ENCODE measurements at places on chromosomes 11 and 22.

DNA sequence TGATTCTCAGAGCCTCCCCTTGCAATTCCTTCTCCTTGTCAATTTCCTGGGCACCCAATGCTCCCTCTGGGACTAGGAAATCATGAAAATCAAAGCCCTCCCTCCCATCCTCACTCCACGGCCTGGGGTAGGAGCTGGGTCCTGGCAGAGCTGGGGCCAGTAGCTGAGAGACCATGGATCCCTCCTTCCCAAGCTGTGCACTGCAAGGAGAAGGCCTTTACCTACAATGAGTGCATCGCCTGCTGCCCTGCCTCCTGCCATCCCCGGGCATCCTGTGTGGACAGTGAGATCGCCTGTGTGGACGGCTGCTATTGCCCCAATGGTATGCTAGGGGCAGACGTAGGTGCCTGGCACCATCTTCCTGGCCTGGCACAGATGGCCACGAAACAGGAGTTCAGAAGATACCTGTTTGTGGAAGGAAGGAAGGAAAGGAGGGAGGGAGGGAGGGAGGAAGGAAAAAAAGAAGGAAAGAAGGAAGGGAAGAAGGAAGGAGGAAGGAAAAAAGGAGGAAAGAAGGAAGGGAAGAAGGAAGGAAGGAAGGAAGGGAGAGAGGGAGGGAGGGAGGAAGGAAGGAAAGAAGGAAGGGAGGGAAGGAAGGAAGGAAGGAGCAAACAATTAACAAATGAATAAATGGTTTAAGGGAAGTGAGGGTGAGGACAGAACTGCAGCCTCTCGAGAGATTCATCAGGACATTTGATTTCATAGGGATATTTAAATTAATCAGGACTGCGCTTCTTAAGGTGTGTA is 12.5 kb downstream of the OTOG start:
- DNase-seq: no peak

DNA sequence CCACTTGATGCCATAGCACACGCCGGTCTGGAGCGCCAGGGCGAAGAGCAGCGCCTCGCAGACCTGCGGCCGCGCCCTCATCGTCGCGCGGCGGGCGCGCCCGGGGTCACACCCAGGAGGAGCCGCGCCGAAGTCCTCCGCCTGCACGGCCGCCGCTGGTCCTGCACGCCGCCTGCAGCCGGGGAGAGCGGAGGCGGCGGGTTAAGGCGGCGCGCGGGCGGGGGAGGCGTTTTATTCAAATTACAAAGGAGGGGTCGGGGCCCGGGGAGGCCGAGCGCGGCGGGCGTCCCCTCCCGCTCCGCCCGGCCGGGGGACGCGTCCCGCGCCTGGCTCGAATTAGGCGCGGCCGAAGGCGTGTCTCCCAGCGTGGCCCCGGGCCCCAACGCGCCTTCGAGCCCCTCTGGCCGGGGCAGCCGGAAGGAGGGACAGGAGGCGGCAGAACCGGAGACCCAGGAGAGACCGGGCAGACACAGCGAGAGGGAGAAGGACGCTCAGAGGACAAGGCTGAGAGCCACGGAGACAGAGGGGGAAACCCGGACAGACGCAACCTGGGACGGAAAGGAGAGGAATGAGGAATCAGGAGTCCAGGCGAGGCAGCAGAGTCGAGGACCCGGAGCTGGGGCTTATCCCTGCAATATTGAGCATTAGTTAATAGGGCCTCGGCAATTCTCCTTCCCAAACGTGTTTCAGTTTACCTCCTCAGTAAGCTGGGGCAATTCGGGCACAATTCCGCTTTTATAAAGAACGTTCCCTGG is at the start of gene WNT11:
WNT11 (minus strand) TSS at position 176 of the 755 bp plus-strand sequence; CDS start at position 81, 95 bp downstream.
- no peak for DNase-seq

DNA sequence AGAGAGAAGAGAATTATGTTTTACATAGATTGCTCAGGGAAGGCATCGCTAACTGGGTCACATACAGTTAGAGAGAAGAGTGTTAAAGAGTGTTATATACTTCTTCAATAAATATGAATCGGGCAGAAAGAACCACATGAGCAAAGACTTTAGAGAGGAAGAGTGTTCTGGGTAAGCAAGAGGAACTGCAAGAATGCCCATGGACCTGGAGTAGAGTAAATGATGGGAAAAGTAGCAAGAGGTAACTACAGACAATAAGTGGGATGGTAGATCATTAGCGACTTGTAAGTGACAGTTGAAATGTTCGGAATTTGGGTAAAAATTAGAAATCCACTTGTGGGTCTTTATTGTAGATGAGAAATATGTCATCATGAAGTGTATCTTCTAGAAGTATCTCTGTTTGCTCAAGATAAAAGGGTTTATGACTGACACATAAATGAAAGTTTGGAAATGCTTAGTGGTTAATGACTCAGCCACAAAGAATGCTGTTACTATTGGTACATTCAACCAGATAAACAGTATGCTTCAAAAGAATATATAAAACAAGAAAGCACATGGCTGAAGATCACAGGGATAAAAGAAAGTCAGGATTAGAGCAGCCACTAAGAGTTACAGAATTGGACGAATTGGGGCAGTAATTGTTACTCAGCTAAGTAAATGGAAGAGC is 229.3 kb downstream of the CASP12 start:
- no peak for DNase-seq

GRCh38 chr22:49815641-49816091 is 12.0 kb downstream of the BRD1 start:
- no peak for DNase-seq

- DNase-seq: no peak
Observed at GRCh38 chr11:2320568-2321310, 18.9 kb downstream of the TSPAN32 start.

DNA sequence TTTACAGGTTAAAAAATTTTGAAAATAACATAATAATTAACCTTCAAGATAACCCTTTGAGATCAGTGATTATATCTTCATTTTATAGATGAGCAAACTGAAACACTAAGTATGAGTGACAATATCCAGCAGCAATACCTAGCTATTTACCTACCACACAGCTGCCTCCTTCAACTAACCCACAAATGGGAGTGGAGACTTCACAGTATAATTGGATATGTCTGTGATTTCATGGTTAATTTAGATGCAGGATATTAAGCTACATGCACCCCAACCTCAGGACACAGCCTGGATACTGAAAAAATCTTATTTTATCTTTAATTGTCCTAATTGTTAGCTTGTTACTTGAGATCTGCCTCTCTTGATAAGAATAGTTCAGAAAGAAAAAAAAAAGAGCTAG is 297.2 kb upstream of the ANO5 start:
- no peak for DNase-seq

GRCh38 chr22:22893077-22893805 is 5.6 kb downstream of the IGLL5 start:
- DNase-seq: no peak

DNA sequence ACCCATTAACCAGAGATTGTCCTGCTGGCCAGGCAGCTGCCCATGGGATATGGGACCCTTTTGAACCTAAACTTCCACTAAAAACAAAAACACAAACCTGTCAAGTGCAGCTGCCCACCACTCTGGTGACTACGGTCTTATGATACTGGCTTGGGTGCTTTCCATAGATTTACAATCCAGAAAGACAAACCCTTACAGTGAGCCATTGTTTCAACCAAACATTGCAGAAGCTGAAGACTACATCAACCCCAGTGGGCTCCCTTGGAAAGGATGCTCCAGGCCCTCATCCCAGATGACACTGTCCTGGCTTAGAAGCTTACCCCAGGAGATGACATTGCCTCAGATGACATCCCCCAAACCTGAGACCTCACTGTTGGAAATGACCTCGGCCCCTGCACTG is 56.9 kb upstream of the WNT11 start:
- no peak for DNase-seq

DNA sequence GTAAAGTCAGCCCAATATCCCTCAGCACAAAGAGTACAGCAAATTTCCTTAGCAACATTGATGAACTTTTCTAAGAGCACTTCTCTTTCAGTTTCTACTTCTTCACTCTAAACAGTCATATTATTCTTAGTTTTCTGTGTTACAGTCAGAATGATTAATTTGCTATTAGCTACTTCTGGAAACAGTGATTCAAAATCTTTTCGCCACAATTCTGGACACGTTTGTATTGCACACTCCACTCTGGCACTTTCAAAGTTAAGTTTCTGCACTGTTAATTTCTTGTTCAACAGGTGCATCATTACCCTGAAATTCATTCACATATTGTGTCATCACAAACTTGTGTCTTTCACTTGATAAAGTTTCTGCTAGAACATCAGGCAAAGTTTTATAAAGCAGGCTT is 22.5 kb downstream of the ABTB2 start:
- no peak for DNase-seq

GRCh38 chr11:88363648-88364065 is 26.1 kb upstream of the CTSC start:
- DNase-seq: no peak

- no peak for DNase-seq
Observed at GRCh38 chr22:49514211-49514610, 313.5 kb downstream of the BRD1 start.

DNA sequence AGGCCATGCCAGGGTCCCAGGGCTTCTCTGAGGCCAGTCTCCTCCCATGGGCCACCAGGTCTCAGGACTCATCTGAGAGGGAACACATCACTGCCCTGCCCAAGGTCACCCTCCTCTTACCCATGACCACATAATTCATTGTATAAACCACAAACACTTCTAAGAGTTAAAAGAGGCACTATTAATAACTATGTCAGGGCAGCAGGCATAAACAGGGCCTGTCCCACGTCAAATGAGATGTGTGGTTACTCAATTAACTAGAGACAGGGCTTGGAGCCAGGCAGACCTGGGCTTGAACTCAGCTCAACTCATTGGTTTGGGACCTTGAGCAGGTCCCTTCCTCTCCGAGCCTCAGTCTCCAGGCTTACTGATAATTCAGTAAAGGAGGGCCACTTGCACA is 33.1 kb downstream of the ARAP1 start:
- no peak for DNase-seq

DNA sequence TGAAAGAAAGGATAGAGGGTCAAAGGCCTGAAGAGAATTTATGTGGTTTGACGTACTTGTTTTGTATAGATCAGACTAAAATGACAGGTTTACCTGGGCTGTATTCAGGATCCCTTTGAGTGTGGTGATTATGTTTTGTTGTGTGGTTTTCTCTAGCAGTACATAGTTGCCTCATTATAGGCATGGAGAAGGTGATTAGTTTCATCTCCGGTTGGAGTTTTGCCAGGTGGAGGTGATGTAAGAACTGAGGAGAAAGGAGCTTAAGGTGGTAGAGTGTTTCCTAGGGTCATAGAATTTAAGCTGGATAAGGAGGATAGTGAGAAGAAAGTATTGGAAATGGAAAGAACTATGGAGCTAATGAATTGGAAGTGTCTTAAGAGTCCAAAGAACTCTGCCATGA is 229.0 kb downstream of the TMEM135 start:
- DNase-seq: no peak

DNA sequence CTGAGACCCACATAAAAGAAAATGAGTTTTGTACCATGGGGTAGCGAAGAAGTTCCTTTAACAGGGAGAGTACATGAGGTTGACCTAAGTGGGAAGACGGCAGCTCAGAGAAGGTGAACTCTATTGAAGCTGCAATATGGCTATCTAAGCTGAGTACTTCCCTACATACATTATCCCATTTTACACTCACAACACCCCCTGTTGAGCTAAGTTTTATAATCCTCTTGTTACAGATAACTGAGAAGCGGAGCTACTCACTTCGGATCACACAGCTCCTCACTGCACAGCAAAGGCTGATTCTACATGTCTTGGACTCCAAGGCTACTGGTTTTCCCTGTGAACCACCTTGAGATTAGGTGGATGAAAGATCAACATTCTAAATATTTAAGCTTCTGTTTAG is 8.2 kb upstream of the PIWIL4 start:
- DNase-seq: no peak

GRCh38 chr22:43126501-43127165 is 16.1 kb downstream of the BIK start:
- no peak for DNase-seq
